ENCODE measurements at places on chromosomes 5 and 9. TPM values are rescaled to one million over a fixed set of nuclear protein-coding genes. Genes with fewer than 3 reads are reported as not detected.

GRCh38 chr9:133277467-133277866 lies 2.5 kb upstream of the ABO start:
- peak; percentile 68 for DNase-seq

Gene AK8
- 1.5 TPM for total RNA-seq

Gene SURF2
- total RNA-seq: 22.4 TPM

- no peak for DNase-seq
Measured at GRCh38 chr5:131661933-131662332, 26.9 kb upstream of the RAPGEF6 start.

DNA sequence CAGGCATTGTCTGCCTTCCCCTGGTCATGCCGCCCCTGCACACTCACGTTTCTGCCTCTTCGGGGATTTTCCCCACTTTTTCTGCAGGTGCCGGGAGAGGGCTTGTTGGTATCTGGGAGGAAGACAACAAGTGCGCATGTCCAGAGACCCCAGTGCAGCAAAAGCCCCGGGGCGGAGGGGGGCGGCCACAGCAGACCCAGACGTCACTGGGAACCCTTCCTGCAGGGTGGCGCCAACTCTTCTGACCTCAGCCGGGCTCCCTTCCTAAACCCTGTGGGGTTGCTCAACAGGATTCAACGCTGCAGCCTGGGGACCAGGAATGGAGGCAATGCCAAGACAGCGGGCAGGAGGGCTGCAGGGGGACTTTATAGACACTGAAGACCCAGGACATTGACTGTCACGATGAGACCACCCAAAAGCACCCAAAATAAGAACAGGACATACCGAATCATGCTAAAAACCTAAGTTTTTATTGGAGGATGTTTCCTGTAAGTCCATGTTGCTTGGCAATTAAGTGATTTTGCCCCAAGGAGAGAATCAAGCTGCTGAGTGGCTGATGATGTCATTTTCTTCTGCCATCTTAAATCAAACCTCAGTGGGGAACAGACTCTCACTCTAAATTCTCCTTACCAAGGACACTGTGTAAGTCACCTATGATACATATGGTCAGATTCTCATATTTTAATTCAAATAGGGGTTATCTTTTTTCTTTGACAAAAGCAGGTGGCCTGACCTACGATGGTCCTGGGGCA lies 62.9 kb upstream of the SIMC1 start:
- no peak for DNase-seq

- no peak for DNase-seq
Measured at GRCh38 chr9:1913631-1914330, 101.4 kb upstream of the SMARCA2 start.
